ELR (cell line): ENCODE measurements at places on chromosomes 16 and 17.

DNA sequence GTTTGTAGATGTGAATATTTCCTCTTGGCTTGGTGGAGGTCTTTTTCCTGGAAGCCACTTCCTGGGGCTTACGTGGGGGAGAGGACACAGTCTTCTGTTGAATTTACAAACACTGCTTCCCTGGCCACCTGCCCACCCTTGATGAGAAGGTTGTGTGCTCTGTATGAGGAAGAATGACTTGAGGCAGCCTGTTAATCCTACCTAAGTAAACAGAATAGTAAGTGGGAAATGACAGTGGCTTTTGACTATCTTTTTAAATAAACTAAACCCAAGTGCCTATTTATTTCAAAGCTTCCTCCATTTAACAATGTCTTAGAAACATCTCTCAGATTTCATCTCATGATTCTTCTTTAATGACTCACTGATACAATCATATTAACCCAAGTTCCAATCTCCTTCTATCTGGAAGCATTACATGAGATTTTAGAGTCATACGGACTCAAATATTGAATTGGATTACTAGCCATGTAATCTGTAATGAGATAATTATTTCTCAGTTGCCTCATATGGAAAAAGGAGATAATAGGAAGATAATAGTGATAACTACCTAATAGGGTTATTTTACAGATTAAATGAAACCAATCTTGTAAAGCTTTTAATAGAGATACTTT is 96.6 kb upstream of the SMIM36 start:
- peak; percentile 61 for DNase-seq

GRCh38 chr17:78058001-78058400 is 70.6 kb downstream of the TMC6 start:
- DNase-seq = no peak

- no peak for DNase-seq
Observed at GRCh38 chr16:1961651-1962067, 2.3 kb downstream of the NDUFB10 start.

- DNase-seq = no peak
Observed at GRCh38 chr16:84967828-84968227, 43.5 kb downstream of the ZDHHC7 start.

DNA sequence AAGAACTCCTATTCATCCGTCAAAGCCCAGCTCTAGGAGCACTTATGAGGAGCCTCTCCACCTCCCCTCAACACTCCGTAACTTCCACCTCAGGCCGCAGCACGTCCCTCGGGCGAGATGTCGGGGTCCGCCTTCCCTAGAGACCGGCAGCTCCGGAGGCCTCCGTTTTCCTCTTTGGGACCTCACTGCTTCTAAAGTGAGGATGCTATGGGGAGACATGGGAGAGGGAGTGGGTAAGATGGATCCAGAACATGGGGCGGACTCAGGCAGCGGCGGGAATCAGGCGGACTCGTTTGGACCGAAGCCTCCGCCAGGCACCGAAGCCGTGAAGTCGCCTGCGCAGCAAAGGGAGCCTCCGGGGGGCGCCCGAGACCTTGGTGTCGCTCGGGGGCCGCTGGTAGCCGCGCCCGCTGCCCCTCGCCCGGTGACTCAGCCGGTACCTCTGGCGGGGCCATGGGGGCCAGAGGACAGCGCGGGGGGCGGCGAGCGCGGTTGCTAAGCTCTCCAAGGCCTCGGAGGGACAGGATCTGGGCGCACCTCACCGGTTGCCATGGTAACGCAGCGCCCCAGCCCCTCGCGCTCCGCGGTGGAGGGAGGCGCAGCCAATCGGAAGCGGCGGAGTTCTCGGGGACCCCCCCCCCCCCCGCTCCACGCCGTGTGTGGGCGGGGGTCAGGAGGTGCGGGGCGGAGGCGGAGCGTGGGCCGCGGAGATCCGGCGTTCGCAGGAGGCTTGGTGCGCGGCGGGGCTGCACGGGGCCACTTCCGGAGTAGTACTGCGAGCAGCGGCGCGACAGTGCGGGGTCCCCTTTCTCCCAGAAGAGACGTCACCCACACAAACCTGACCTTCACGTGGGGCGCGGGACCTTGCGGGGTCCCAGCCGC is 1.3 kb upstream of the HIC1 start:
- DNase-seq = peak; percentile 85

GRCh38 chr16:17748044-17748719 is 277.4 kb upstream of the XYLT1 start:
- DNase-seq = no peak

GRCh38 chr17:50295021-50295420 is 20.8 kb downstream of the TMEM92 start:
- DNase-seq = no peak

DNA sequence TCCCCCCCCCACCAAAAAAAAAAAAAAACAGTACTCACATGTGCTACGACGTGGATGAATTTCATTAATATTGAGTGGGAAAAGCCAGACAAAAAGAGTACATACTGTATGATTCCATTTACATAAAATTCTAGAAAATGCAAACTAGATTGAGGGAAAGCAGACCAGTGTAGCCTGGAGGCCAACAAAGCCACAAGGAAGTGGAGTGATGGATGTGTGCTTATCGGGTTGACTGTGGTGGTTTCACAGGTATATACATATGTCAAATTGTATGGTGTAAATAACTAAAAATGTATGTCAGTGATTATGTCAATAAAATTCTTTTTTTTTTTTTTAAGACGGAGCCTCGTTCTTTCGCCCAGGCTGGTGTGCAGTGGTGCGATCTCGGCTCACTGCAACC is 1.9 kb upstream of the PLD6 start:
- DNase-seq = no peak

GRCh38 chr16:87410968-87411367 is 18.8 kb downstream of the MAP1LC3B start:
- DNase-seq = no peak

GRCh38 chr17:61583242-61583641 is 7.8 kb downstream of the NACA2 start:
- peak; percentile 83 for DNase-seq

GRCh38 chr16:79792664-79793351 is 192.3 kb upstream of the MAF start:
- DNase-seq = no peak

DNA sequence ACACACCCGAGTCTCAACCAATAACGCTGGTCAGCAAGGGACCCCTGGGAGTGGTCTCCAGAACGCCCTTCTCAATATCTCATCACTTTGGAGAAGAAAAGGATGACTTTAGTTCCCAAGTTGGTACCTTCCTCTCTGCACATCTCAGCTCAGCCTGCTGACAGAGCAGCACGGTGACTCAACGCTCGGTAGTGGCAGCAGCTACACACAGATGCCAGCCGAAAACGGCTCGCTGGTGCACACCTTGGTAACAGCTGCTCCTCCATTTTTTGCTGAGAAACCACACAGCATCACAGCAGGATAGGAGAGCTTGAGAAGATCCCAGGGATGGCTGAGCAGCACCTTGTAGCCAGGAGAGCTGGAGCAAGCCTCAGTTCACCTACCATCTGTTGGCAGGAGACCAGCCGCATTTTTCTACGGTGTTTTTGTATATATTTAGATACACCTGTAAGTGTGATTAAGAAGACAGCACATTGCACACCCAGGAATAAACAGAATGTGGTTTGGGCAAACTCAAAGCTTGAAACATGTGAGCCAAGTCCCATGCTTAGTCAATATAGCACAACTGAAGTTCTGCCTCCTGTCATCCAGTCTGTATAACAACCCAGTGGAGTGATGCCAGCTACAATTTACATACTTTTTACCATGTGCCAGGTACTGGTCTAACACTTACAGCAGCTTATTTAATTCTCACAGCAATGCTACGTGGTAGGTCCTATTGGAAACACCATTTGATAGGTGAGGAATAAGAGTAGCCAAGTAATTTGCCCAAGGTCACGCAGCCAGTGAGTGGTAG is 83.8 kb upstream of the ERCC4 start:
- no peak for DNase-seq
